ENCODE measurements at places on chromosomes 16 and 17.
A peak's percentile ranks its signal among the peaks of the same experiment; 100 is the strongest.

DNA sequence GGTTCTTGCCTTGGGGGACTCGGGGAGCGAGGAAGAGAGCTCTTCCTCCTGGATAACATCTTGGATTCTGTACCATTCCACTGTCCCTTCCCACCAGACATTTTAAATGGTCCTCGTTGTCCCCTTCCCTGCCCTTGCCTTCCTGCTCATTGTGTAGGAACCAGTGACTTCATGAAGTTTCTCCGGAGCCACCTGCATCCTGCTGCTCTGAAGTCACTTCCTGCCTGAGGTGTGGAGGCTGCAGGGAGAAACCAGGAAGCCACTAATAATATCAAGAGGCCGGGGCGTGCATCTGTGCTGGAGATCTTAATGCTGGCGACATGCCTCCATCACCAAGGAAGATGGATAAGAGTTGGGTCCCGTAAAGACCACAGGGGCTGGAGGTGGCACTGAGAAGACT lies 6.2 kb upstream of the SLC16A13 start:
- DNase-seq = peak; percentile 92
- peaks cover 59% of the 10 kb centered on the region for H3K4me1 ChIP-seq
- H3K36me3 ChIP-seq = peaks cover 39% of the 10 kb centered on the region

DNA sequence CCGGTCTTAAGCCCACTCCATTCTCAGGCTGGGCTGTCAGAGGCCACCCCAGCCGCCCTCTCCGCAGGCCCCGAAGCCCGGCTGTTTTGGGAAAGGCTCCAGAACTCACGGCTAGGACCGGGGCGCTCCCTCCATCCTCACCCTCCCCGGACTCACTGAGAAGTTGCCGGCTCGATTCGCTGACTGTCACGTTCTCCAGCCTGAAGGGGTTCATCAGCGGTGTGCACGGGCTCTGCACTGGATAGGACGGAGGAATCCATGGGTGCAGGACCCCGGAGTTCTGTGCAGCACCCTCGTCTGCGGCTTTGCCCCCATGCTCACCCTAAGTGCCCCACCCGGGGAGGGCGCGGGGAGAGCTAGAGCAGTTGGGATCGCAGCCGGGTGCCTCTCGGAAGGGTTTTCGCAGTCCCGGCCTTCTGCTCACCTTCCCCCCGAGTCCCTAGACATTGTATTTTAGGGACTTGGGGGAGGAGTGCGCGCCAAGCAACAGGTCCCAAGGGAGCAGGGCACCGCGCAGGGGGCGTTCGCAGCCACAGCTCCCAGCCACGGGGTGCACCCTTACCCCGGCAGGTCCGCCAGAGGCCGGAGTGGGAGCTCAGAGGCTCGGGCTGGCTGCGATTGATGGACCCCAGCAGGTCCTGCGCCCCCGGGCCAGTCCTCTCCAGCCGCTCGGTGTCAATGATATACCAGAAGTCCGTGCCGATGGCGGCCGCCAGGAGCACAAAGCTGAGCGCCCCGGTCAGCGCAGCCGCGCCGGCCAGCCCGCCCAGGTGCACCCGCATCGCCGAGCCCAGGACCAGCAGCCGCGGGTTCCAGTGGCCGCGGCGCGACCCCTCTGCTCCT lies 1.0 kb downstream of the TMEM114 start:
- no peaks in the 10 kb centered on the region for H3K4me1 ChIP-seq
- no peaks in the 10 kb centered on the region for H3K36me3 ChIP-seq
- H3K27me3 ChIP-seq = peaks cover 24% of the 10 kb centered on the region
- no peak overlapping the region for H3K27ac ChIP-seq

GRCh38 chr16:3606441-3606840 lies 5.0 kb downstream of the SLX4 start:
- peaks cover 6% of the 10 kb centered on the region for H3K4me1 ChIP-seq
- no peak overlapping the region for H3K27ac ChIP-seq
- no peak for DNase-seq
- no peaks in the 10 kb centered on the region for H3K27me3 ChIP-seq
- no peaks in the 10 kb centered on the region for H3K36me3 ChIP-seq

DNA sequence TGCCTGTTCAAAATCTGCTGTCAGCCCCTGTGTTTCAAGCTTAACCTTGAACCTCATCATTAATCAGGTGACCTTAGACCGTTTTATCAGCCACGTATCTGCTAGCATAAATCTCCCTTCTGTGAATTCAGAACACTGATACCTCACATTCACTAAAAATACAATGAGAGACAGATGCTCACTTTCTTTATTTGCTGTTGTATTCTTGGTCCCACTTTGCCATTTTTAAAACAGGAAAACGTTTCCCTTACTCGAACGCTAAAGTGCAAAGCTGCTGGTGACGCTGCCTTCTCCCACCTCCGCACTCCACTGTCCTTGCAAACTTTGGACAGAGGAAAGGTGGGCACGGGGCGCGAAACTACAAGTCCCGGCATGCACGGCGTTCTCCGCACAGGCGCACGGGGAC lies 220 bp upstream of the ARHGAP44 start:
- no peak overlapping the region for H3K4me3 ChIP-seq
- H3K27ac ChIP-seq = no peak overlapping the region
- peak; percentile 49 for DNase-seq
- H3K4me1 ChIP-seq = no peaks in the 10 kb centered on the region
- H3K36me3 ChIP-seq = no peaks in the 10 kb centered on the region

Measured in endothelial cell of umbilical vein (primary cell).